NCI-H1105 treated with DMSO at 0.1 percent for 48 hours (cell line): ENCODE measurements at places on chromosomes 11 and 22.

DNA sequence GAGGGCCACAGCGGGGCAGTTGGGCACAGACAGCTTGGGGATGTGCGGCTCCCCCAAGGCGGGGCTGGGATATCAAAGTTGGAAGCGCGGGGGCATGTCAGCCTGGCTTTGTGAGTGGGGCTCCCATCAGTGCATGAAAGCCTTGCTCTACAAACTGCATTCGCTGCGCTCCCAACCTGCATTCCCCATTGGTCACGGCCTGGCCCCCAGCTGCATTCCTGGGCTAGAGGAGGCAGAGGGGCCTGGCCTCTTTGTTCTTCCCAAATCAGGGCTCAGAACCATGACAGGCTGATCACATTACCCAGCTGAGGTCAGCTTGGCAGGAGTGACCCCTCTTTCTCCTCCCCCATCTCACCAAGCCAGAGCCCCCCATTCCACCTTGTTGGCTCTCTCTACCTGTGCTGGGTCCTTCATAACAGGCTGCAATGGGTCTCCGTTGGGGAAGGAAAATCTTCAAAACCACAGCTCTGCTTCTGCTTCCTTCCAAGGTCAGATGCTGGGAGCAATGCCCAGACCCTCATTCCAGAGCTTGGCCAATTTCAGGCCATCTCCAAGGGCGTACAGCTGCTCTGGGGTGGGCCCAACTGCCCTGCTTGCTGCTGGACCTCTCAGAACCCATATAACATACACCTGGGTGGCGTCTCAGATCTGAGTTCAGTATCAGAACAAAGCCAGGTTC lies 38.7 kb upstream of the CDON start:
- no peak for DNase-seq

GRCh38 chr22:35044607-35045390 lies 21.2 kb upstream of the ISX start:
- no peak for DNase-seq

GRCh38 chr11:130999992-131000770 lies 83.9 kb upstream of the SNX19 start:
- DNase-seq = no peak

- no peak for DNase-seq
These were observed 57.4 kb upstream of the NUP160 start for GRCh38 chr11:47905358-47906059.
